Tibial nerve (tissue), 4 donors: ENCODE measurements at places on chromosomes 6 and 20. TPM values are rescaled to one million over a fixed set of nuclear protein-coding genes. Genes with fewer than 3 reads are reported as not detected.

GRCh38 chr6:32188381-32189068, 1.5 kb downstream of the PBX2 start:
- DNase-seq = peak; percentile 55
- H3K4me1 ChIP-seq = peaks cover 51% of the 10 kb centered on the region
- H3K27me3 ChIP-seq = no peaks in the 10 kb centered on the region

- H3K36me3 ChIP-seq = no peaks in the 10 kb centered on the region
- peak; percentile 20 for DNase-seq
- H3K27me3 ChIP-seq = no peaks in the 10 kb centered on the region
- H3K27ac ChIP-seq = peak overlapping the region; percentile 36
- no peaks in the 10 kb centered on the region for H3K4me1 ChIP-seq
Observed at GRCh38 chr6:37007340-37008043, 2.0 kb downstream of the FGD2 start.

The DLL1 gene
- total RNA-seq = 3.3 TPM

- H3K36me3 ChIP-seq = no peaks in the 10 kb centered on the region
- H3K27me3 ChIP-seq = no peaks in the 10 kb centered on the region
- DNase-seq = no peak
- peak overlapping the region; percentile 93 for H3K27ac ChIP-seq
Observed at GRCh38 chr6:112252571-112253497, 1.5 kb downstream of the LAMA4 start.

GRCh38 chr6:65692109-65692508, 14.9 kb downstream of the EYS start:
- no peaks in the 10 kb centered on the region for H3K27me3 ChIP-seq
- no peak for DNase-seq
- H3K36me3 ChIP-seq = no peaks in the 10 kb centered on the region

- H3K4me3 ChIP-seq = no peak overlapping the region
- H3K27me3 ChIP-seq = no peaks in the 10 kb centered on the region
- H3K4me1 ChIP-seq = no peaks in the 10 kb centered on the region
- no peaks in the 10 kb centered on the region for H3K36me3 ChIP-seq
- no peak overlapping the region for H3K27ac ChIP-seq
- DNase-seq = no peak
Observed at GRCh38 chr6:80527552-80528052, 421.1 kb downstream of the BCKDHB start.

- H3K27me3 ChIP-seq = no peaks in the 10 kb centered on the region
- DNase-seq = no peak
- H3K4me3 ChIP-seq = no peak overlapping the region
- H3K36me3 ChIP-seq = no peaks in the 10 kb centered on the region
- H3K27ac ChIP-seq = no peak overlapping the region
Observed at GRCh38 chr6:16841241-16841640, 80.0 kb upstream of the ATXN1 start.

- H3K4me1 ChIP-seq = no peaks in the 10 kb centered on the region
- no peaks in the 10 kb centered on the region for H3K36me3 ChIP-seq
- H3K27me3 ChIP-seq = no peaks in the 10 kb centered on the region
- H3K4me3 ChIP-seq = no peak overlapping the region
- no peak overlapping the region for H3K27ac ChIP-seq
Observed at GRCh38 chr20:1918491-1919165, 23.4 kb downstream of the SIRPA start.

DNA sequence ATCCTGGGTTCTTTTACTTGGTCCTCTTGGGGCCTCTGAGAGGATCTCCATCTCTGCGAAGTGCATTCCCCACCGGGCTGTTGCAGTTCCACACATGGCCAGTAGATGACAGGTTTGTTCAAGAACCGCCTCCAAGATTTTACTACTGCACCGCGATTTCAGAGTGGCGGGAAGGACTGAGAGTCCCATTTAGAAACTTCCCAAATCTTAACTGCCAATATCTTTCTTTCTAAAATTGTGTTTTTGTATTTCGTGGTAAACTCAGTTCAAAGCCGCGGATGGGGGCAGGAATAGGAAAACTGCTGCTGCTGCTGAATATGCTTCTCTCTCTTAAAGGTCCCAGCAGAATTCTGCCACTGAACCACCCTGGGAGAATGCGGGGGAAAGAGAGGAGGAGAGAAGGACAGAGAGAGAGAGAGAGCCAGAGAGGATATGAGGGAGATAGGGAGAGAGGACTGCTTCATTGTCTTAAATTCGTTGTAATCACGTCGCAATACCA, 8.6 kb upstream of the BTNL2 start:
- H3K27me3 ChIP-seq = no peaks in the 10 kb centered on the region
- H3K4me1 ChIP-seq = no peaks in the 10 kb centered on the region
- peak; percentile 88 for DNase-seq
